Mesenteric fat pad (tissue), 1 donor: ENCODE measurements at places on chromosomes 4 and X. TPM values are rescaled to one million over a fixed set of nuclear protein-coding genes. Genes with fewer than 3 reads are reported as not detected.

Gene C1QTNF7
- 1.8 TPM for total RNA-seq

Gene CENPVL3
- not detected for total RNA-seq

Gene PSAPL1
- not detected for total RNA-seq

Gene CITED1
- 4.1 TPM for total RNA-seq

Gene IQSEC2
- total RNA-seq = 15.4 TPM
